ENCODE measurements at places on chromosomes 7 and 10.

DNA sequence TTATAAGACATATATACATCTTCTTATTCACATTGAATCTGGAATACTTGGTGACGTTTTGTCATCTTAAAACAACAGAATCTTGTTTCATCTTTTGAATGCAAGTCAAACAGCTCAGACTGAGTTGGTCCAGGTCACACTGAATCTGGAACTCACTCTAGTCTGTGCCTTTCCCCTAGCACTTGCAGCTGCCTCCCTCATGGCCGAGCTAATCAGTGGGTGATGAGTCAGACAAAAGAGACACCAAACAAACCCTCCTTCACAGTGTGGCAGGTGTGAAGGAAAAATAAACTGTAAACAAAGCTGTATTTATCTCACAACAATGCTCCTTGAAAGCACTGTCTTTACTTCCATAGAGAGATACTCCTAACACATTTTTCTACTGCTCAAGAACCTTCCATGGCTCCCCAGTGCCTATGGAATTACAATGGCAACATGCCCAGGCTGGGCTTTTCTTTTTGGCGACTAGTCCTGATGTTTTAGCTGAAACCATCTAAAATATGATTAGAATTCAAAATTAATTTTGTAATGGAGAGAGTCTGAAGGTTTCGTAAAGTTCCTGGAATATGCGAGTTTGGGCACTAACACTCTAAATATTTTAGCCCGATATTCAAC lies 140.0 kb downstream of the ZNF365 start:
- no peak for DNase-seq

DNA sequence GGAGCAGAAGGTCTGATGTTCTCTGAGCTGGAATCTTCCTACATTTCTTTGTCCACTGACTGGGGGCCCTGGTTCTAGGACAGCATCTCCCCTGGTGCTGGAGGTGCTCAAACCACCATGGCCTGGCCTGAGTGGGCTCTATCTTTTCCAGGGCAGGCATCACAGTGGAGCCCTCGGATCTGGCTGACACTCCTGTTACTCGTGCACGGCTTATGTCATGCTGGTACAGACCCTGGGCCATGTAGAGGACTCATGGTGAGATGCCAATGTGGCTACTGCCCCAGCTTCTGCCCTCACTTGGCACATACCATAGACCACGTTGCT lies 96.0 kb downstream of the HIPK2 start:
- no peak for DNase-seq

DNA sequence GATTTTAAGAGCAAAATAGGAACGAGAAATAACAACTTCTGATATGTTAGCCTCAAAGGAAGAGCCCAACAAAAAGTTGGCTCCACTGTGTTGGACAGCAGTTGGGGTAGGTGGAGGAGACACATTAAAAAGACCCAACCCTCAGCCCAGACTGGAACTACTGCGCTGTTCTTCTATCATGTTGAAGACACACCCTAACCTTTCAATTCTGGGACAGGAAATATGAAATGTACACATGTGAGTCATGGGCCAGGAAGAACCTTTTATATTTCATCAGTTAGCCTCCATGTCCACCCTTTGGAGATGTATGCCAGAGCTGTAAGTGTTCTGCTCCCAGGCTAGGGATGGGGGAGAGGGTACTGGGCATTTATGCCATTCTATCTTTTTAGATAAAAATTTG lies 22.1 kb downstream of the CLDN12 start:
- DNase-seq: no peak

- no peak for DNase-seq
Observed at GRCh38 chr10:15244635-15245197, 76.2 kb upstream of the NMT2 start.

- DNase-seq: no peak
Observed at GRCh38 chr7:114629762-114630161, 215.1 kb downstream of the FOXP2 start.

DNA sequence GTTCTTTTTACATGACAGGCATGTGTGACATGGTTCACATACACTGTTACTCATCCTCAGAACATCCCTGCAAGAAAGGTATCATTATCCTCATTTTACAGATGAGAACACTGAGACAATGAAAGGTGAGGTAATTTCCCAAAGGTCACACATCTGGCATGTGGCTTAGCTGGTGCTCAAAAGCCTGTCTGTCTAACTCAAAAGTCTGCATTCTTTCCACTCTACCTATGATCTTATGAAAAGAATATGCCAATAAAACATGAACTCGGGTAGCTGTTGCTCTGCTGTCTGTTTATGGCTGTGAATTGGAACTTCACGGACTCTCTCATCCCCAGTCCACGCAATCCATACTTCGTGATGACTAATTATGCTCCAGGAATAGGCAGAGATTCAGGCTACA lies 79.0 kb upstream of the ODAD2 start:
- DNase-seq: peak; percentile 26

GRCh38 chr10:33945051-33945450 lies 610.6 kb upstream of the NRP1 start:
- DNase-seq: no peak

GRCh38 chr10:11986593-11987216 lies 55.9 kb downstream of the UPF2 start:
- DNase-seq: peak; percentile 85

DNA sequence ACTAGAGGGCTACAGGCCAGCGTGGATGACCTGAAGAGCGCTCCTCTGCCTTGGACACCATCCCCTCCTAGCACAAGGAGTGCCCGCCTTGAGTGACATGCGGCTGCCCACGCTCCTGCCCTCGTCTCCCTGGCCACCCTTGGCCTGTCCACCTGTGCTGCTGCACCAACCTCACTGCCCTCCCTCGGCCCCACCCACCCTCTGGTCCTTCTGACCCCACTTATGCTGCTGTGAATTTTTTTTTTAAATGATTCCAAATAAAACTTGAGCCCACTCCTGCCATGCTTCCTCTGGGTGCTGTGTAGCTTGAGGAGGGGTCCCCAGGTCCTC lies 4.5 kb downstream of the SNCG start:
- DNase-seq: no peak

GRCh38 chr7:36037121-36037662 lies 115.9 kb upstream of the EEPD1 start:
- DNase-seq: peak; percentile 10

DNA sequence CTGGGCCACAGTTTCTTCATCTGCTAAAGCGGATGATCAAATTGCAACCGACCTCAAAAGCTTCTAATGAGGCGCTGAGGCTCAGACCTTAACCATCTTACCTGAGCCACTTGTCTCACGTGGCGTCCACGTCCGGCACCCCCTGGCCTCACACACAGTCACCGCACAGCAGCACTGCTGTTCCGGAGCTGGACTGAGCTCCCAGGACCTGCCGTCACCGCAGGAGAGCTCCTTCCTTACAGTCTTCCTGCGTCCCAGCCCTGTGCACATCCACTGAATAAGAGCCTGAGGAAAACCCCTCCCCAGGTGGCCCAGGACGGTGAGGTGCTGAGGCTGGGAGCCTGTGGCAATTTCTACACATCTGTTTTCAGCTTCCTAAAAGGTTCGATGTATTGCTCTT lies 35.7 kb downstream of the TNS3 start:
- no peak for DNase-seq

DNA sequence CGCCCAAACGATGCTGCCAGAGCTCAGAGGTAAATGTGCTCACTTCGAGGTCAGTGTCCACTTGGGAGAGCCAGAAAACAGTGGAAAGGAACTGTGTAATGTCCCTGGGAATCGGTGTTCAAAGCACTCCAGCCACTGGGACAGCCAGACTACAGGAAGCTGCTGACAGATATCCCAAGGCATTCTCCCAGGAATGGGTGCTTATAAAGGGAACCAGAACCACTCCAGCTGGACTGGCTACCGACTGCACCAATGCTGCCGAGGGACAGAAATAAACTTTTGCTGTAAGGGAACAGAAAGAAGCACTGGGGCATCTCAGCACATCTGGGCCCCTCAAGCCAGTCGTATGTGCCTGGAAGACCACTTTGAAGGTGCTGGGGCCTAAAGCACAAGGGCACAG lies 76.7 kb downstream of the ATXN7L1 start:
- no peak for DNase-seq
